ENCODE measurements at places on chromosomes 16 and 17.

DNA sequence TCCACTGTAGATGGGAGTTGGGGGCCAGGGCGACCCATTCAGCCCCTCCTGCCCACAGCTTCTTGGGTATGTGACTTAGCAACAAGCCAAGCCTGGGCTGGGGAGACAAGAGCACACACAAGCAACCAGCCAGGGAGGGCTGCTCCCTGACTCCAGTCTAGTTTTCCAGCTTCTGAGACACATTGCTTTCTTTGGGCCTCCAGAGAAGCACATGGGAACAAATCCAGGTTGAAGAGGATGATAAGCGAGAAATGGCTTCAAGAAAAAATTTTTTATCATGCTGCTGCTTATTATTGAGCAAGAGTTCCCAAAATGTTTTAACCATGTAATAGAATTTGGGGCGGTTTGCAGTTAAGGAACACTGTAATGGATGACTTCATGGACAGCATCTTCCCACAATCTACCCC, 173.7 kb downstream of the SOX9 start:
- peaks cover under 1% of the 10 kb centered on the region for H3K4me1 ChIP-seq
- H3K27ac ChIP-seq: no peak overlapping the region
- no peaks in the 10 kb centered on the region for H3K27me3 ChIP-seq
- no peak for DNase-seq
- H3K4me3 ChIP-seq: no peak overlapping the region
- no peaks in the 10 kb centered on the region for H3K36me3 ChIP-seq

DNA sequence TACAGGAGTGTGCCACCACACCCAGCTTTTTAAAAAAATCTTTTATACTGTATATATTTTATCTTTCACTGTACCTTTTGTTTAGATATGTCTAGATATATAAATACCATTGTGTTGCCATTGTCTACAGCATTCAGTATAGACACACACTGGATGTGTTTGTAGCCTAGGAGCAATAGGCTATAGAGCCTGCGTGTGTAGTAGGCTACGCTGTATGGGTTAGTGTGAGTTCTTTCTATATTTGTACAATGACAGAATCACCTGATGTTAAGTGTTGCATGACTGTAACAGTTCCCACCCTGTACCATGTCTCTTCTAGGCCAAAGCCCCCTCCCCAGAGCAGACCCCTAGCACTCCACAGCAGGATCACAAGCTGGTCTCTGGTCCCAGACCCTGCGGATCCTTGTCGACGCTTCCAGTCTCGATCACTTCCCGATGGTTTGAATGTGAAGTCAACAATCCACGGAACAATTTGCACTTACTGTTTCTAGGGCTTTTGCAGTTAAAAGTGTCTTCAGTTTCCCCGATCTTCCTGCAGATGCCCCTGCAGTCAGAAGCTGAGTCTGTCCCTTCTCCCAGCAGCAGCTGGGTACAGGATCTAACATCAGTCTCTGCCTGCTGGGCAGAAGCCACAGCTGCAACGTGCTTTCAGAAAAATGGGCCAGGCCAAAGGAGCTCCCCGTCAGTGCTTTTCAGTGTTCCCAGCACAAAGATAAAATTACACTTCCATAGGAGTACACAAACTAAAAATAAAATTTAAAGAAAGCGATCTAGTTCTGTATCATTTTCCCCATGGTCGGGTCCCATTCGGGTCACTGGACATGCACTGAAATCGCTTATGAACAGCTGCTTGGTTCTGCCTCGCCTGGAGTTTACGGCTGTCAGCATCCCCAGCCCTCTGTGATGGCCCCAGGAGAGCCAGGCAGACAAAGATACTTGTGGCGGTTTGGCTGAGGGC, 35.4 kb downstream of the ADAM11 start:
- no peak overlapping the region for H3K4me3 ChIP-seq
- no peaks in the 10 kb centered on the region for H3K36me3 ChIP-seq
- H3K27ac ChIP-seq: no peak overlapping the region
- H3K4me1 ChIP-seq: no peaks in the 10 kb centered on the region
- DNase-seq: no peak
- no peaks in the 10 kb centered on the region for H3K27me3 ChIP-seq

- H3K36me3 ChIP-seq: peaks cover 16% of the 10 kb centered on the region
- no peaks in the 10 kb centered on the region for H3K27me3 ChIP-seq
- H3K4me3 ChIP-seq: no peak overlapping the region
- peaks cover 64% of the 10 kb centered on the region for H3K4me1 ChIP-seq
- DNase-seq: no peak
- H3K27ac ChIP-seq: peak overlapping the region; percentile 86
These were observed 20.0 kb downstream of the ATP6V0D1 start for GRCh38 chr16:67460961-67461360.

- no peak overlapping the region for H3K27ac ChIP-seq
- no peak overlapping the region for H3K4me3 ChIP-seq
- no peak for DNase-seq
- H3K36me3 ChIP-seq: no peaks in the 10 kb centered on the region
- H3K4me1 ChIP-seq: no peaks in the 10 kb centered on the region
These were observed 34.0 kb upstream of the ADAMTS18 start for GRCh38 chr16:77468831-77469230.

DNA sequence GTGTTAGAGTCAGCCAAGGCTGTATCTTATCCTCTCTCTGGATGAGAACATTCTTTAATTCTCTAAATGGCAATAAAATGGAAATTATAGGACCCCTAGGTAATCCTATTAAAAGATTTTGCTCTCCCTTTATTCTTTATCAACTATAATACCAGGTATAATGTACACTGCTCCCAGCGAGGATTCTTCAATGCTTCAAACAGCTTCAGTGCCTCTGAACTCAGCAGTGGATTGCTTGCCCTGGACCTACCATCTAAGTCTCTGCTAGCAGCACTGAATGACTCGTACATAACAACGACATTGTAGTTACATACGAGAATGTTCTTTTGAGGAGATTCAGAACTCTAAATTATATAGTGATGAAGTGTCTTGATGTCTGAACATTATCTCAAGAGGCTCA, 3.7 kb upstream of the OR3A2 start:
- H3K36me3 ChIP-seq: no peaks in the 10 kb centered on the region
- DNase-seq: no peak
- no peak overlapping the region for H3K4me3 ChIP-seq
- H3K27ac ChIP-seq: no peak overlapping the region
- H3K4me1 ChIP-seq: no peaks in the 10 kb centered on the region

- H3K27ac ChIP-seq: no peak overlapping the region
- H3K4me1 ChIP-seq: no peaks in the 10 kb centered on the region
- no peaks in the 10 kb centered on the region for H3K36me3 ChIP-seq
- no peak for DNase-seq
- no peaks in the 10 kb centered on the region for H3K27me3 ChIP-seq
- H3K4me3 ChIP-seq: no peak overlapping the region
These were observed 105.8 kb downstream of the TANC2 start for GRCh38 chr17:63071797-63072196.

GRCh38 chr16:48366165-48367093, 18.8 kb downstream of the SIAH1 start:
- H3K27ac ChIP-seq: peak overlapping the region; percentile 67
- peaks cover 9% of the 10 kb centered on the region for H3K36me3 ChIP-seq
- H3K4me1 ChIP-seq: peaks cover 21% of the 10 kb centered on the region
- peak overlapping the region; percentile 54 for H3K4me3 ChIP-seq

DNA sequence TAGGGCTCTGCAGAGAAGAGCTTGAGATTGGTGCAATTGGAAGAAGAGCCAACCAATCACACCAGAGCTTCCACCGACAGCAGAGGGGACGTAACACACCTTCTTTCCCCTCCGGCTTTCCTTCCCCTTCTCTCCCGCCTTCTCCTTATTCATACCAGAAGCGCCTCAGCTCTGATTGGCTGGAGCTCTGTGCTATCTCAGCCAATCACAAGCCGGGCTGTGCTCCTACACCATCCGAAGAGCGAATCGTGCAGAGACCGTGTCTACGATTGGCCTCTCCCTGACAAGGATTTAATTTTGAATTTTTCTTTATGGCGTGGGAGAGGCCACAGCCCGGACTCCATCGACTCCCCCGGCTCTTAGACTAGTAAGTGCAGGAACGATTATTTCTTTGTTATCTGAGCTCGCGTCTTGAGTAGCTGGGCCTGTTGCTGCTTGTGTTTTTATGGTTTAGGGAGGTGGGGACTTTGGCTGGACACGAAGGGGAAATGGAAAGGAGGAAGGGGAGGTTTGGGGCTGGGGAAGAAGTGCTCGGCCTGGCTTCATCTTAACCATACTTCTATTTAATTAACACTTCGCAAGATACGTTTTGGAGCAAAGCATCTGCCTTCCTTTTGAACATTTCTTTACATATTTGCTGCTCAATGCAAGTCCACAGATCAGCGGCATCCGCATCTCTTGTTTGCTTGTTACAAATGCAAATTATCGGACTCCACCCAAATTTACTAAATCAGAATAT, at the start of gene PRR11:
Gene PRR11 (plus strand): TSS at position 308 of the 739 bp plus-strand sequence. CDS start 14,007 bp downstream, outside the sequence.
- no peaks in the 10 kb centered on the region for H3K4me1 ChIP-seq
- peak; percentile 100 for DNase-seq
- peak within 1 kb of the TSS; percentile 90 for H3K4me3 ChIP-seq
- H3K27me3 ChIP-seq: no peaks in the 10 kb centered on the region

DNA sequence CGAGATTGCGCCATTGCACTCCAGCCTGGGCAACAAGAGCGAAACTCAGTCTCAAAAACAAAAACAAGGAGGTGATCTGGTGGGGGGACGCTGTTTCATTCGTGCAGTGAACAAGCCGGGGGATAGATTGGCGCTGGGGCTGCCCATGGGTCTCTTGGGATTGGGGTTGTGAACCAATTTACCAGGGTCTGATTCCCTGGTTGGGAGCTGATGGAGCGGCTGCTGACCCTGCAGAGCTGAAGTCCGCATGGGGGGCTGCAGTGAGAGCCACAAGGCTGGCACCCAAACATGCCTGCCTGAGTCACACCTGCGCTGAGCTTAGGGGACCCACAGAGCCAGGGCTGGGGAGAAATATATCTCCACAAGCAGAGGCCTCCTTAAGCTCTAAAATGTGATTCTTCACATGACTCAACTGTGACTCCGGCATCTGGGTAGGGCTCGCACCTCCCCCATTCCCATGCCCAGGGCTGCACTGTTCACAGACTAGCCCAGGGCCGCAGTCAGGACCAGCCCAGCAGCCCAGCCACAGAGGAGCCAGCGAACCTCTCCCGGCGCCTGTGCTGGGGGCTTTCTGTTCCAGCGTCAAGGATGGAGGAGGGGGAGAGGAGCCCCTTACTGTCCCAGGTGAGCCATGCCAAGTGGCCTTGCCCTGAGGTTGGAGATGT, 5.0 kb downstream of the TSPAN10 start:
- H3K27ac ChIP-seq: no peak overlapping the region
- H3K27me3 ChIP-seq: peaks cover 3% of the 10 kb centered on the region
- H3K36me3 ChIP-seq: no peaks in the 10 kb centered on the region
- H3K4me3 ChIP-seq: no peak overlapping the region

DNA sequence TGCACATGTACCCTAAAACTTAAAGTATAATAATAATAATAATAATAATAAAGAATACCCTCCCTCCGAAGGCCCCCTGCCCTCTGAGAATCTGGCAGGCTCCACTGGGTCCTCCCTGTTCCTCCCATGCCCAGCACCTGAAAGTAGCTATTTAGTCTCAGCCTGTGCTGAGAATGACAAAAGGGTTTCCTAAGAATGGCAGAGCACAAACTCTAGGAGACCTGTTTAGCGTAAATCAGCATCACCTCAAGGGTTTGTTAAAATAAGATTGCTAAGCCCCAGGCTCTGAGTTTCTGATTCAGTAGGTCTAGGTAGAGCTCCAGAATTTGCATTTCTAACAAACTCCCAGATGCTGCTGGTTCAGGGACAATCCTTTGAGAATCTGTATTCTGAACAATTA, 606.8 kb upstream of the CDH11 start:
- H3K36me3 ChIP-seq: no peaks in the 10 kb centered on the region
- H3K4me3 ChIP-seq: no peak overlapping the region
- no peak for DNase-seq
- no peaks in the 10 kb centered on the region for H3K27me3 ChIP-seq
- no peaks in the 10 kb centered on the region for H3K4me1 ChIP-seq
- no peak overlapping the region for H3K27ac ChIP-seq

DNA sequence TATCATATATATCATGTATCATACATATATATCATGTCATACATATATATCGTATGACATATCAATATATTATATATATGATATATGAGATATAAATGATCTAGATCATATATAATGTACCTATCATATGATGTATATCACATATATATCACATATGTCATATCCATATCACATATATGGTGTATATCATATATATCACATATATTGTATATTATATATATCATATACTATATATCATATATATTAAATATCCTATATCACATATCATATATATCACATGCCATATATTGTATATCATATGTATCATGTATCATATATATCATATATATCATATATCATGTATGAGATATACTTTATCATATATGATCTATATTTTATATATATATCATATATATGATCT, 355.9 kb upstream of the RBFOX1 start:
- DNase-seq: no peak
- H3K27ac ChIP-seq: no peak overlapping the region
- H3K36me3 ChIP-seq: no peaks in the 10 kb centered on the region
- no peak overlapping the region for H3K4me3 ChIP-seq
- no peaks in the 10 kb centered on the region for H3K27me3 ChIP-seq
- H3K4me1 ChIP-seq: no peaks in the 10 kb centered on the region

DNA sequence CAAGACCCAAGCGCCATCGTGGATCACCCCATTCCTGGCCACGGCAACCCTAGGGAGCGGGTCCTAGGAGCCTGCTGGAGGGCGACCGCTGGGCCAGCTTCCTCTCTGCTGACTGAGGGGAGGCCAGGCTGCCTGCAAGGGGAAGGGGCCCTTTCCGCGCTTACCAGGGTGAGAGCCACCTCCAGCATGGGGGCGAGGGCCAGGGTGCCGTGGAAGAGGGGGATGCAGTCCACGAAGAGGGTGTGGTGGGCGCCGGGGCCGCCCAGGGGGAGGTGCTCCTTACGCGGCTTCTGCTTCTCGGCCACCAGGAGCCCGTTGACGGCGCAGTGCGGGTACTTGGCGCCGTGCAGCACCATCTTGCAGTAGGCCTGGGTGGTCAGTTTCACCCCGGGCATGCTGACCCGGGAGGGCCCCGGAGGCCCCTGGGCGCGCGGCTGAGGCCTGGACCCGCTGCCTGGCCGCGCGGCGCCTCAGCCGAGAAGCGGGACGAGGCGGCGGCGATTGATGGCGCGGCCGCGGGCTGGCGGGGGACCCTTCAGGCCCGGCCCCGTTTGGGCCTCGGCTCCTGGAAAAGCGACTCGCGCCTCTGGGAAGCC, 345 bp downstream of the EMC8 start:
- H3K27me3 ChIP-seq: no peaks in the 10 kb centered on the region
- DNase-seq: peak; percentile 48
- peak overlapping the region; percentile 85 for H3K4me3 ChIP-seq
- H3K4me1 ChIP-seq: peaks cover 2% of the 10 kb centered on the region
- H3K27ac ChIP-seq: peak overlapping the region; percentile 43
- H3K36me3 ChIP-seq: peaks cover 60% of the 10 kb centered on the region

- H3K36me3 ChIP-seq: peaks cover 2% of the 10 kb centered on the region
- H3K27me3 ChIP-seq: peaks cover 7% of the 10 kb centered on the region
- no peak within 1 kb of the TSS for H3K27ac ChIP-seq
- H3K4me1 ChIP-seq: peaks cover 16% of the 10 kb centered on the region
These were observed at the start of gene KCNAB3 for GRCh38 chr17:7929158-7930023. KCNAB3 (minus strand) TSS chr17:7929856; CDS start chr17:7929435, 421 bp downstream.

Data from large intestine (tissue), 12 donors.